ENCODE measurements at places on chromosomes 4 and X.

- DNase-seq: peak; percentile 5
Measured at GRCh38 chr4:174352061-174352819, 68.5 kb downstream of the CEP44 start.

DNA sequence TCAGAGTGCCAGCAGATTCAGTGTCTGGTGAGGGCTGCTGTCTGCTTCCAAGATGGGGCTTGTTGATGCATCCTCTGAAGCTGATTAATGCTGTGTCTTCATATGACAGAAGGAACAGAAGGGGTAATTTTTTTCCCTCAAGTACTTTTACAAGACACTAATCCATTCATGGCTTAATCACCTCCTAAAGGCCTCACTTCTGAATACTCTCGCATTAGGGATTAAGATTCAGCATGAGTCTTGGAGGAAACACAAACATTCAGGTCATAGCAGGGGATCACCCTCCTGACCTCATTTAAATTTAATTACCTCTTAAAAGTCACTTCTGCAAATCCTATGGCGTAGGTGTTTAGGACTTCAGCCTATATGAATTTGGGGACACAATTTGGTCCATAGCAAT, 1145.5 kb upstream of the PCDH10 start:
- no peak for DNase-seq

DNA sequence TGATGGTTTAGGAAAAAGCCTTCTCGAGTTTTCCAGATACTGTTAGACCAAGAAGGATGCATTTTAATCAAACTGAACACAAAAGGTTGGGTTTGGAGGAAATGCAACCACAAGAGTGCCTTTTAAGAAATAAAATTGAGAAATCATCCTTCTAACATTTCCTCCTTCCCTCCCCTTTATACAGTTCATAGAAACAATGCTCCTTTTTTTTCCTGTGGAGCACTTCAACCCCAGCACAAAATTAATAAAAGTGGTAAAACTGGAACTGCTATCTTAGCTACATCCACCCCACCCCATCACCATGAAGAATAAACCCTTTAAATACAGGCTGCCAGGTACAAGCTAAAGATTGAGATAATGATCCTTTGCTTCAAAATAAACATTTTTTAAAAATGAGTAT, 211.1 kb downstream of the RELL1 start:
- DNase-seq: no peak

DNA sequence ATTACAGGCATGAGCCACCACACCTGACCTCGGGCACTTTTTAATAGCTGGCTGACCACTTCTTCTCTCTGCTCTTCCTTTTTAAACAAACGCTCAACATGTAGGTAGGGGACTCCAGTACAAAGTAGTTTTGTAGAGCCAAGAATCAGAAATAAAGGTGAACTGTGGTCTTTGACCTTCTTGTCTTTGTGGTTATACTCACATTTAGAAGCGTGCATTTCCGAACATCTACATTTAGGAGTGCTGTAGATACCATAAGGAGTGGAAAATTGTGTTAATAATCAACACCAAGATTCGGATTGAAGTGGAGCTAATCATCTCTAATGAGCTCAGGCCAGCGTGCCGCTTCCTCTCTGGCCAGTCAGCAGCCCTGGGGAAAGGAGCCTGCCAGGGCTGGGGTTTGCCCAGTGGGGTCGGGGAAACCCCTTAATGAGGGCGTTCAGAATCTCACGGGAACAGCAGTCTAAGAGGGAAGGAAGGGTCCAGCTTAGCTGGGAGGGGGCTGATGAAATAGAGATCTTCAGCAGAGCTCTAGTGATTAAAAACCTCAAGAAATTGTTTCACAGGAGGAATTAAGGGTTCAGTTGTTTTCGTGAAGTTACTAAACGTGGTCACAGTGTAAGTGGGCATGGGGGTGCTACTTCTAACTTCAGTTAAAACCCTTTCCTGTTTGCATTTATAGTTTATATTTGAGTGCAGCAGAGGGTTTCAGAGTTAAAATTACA, 81.2 kb downstream of the GAB1 start:
- no peak for DNase-seq

GRCh38 chr4:73776321-73776729, 36.0 kb downstream of the CXCL8 start:
- peak; percentile 93 for DNase-seq

DNA sequence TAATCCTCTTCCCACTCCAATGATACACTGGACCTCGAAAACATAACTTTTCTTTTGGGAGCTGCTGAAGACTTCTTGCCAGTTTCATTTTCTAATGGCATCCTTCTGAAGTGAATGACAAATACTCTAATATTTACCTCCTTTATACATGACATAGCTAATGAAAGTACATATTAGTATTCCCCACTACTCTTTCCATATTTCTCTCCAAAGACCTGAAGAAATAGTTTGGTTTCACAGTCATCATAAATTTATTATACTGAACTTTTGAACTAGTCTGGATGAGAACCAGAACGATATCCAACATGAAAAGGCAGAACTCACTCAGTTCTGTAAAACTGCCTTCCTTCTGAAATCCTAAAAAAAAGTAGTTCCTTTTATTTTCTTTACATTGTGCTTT, 139.1 kb downstream of the GPC3 start:
- DNase-seq: no peak

- DNase-seq: no peak
Measured at GRCh38 chr4:24792552-24792951, 2.8 kb upstream of the SOD3 start.

DNA sequence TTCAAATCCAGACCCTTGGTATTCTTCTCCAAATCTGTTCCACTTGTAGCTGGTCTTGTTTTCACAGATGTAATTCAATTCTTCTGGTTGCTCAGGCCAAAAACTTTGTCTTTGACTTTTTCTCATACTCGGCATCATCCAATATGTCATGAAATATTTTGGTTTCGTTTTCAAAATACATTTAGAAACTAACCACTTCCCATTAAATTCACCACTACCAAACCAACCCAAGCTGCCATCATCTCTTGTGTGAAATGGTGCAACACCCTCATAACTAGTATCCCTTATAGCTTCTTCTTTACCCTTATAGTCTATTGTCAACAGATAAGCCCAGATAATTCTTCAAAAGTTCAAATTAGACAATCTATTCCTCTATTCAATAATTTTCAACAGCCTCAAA, 192.1 kb downstream of the PRR32 start:
- DNase-seq: no peak

- DNase-seq: no peak
Measured at GRCh38 chrX:17496407-17496806, 121.4 kb downstream of the NHS start.

- no peak for DNase-seq
Measured at GRCh38 chr4:26751004-26751403, 109.6 kb upstream of the STIM2 start.

GRCh38 chrX:12890467-12890866, 16.0 kb upstream of the TLR8 start:
- DNase-seq: no peak

- DNase-seq: no peak
Measured at GRCh38 chr4:161247831-161248230, 916.0 kb downstream of the FSTL5 start.

DNA sequence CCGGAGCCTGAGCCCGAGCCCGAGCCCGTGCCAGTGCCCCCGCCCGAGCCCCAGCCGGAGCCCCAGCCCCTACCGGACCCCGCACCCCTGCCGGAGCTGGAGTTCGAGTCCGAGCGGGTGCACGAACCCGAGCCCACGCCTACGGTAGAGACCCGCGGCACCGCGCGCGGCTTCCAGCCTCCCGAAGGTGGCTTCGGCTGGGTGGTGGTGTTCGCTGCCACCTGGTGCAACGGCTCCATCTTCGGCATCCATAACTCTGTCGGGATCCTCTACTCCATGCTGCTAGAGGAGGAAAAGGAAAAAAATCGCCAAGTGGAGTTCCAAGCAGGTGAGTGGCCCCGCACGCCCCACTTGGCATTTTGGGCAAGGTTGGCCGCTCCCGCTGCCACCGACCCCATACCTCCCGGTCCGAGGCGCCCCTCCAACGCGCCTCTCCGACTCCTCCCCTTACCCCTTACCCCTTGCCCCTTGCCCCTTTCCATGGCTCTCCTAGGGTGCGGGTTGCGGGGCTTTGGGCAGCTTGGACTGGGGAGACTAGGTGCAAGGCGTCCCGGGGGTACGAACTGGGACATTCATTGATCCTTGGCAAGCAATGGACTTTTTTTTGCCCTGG, 553 bp downstream of the SLC16A2 start:
- no peak for DNase-seq

GRCh38 chr4:98694076-98694475, 35.7 kb upstream of the TSPAN5 start:
- DNase-seq: no peak

DNA sequence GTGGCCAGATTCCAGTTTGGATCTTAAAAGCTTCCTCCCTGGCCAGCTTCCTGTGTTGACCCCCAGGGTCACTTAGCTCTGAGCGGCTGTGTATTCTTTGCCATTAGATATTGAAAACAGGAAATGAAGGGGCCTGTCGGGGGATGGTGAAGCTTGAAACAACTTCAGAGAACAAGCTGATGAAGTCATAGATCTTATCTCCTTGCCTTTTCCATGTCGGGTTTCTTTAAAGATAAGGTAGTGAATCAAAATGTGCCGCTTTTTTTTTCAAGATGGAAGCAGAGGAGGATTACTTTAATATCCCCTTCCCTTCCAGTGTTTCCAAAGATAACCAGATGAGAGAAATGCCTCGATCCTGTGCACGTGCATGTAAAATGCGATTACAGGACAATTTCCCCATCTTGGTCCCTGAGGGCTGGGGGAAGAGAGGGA, 508.5 kb downstream of the MID1IP1 start:
- peak; percentile 1 for DNase-seq

DNA sequence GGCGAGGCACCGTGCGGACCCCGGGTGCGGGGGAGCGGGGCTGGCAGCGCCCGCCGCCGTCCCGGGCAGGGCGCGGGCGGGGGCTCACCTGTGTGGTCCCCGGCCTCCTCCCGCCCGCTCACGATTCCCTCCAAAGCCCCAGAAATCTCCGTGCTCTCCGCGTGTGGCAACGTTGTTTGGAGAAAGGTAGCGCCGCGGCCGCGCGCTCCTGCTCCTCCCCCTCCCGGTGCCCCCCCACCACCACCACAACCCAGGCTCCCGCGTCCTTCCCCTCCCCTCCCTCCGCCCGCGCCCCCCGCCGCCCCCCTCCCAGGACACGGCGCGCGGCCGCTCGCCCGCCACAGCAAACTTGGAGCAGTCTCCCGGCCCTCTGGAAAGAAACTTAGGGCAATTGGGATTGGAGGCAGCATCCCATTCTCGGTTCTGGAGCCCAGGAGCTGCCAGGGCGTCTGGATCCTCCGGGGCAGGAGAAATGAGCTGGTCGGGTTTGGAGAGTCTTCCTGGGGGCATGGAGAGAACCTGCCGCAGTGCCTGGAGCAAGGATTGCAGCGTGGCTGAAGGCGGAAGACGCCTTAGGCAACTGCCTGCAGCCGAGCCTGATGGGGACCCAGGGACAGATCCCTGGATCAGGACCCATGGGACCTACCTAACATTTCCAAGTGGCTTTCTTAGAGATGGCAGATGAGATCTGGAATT, 855 bp downstream of the KLF3 start:
- no peak for DNase-seq

GRCh38 chrX:19886883-19887531, 393 bp downstream of the SH3KBP1 start:
- no peak for DNase-seq

GRCh38 chr4:55029821-55030503, 95.4 kb downstream of the KDR start:
- no peak for DNase-seq

GRCh38 chrX:82161195-82161594, 959.3 kb downstream of the SH3BGRL start:
- no peak for DNase-seq

GRCh38 chr4:21476757-21477156, 471.8 kb downstream of the KCNIP4 start:
- DNase-seq: no peak

GRCh38 chr4:118904935-118905334, 16.3 kb downstream of the SYNPO2 start:
- DNase-seq: no peak

DNA sequence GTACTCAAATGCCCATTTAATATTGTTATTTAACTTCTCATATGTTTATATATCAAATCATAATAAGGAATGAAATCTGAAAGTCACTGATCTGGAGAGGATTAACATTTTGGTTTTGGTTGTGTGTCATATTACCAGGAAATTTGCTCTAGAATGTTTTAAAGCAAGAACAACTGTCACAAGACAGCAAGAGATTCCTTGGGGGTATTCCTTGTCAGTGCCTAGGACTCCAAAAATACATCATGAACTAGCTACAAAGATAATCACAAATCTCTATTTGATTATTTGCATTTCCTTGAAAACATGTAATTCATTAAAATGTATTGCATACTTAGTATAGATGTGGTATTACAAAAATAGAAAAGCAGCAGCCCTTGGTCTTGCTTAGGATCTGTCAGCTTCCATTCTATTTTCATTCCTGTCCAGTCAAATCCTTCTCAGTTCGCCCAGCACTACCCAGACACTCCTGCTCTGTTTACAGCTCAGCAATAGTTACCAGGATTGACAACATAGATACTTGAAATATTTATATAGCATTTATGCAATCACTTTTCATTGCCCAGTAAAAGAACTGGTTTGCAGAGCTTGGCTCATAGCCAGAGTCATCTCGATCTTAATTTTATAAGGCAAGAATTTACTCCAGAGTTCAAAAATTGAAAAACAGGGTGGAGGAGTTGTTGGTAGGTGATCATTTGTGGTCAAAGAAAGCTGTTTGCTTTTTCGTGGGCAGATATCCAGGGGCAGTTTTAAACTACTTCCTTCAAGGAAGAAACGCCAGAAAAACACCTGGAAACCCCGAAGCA, 9.2 kb upstream of the BMP3 start:
- no peak for DNase-seq

DNA sequence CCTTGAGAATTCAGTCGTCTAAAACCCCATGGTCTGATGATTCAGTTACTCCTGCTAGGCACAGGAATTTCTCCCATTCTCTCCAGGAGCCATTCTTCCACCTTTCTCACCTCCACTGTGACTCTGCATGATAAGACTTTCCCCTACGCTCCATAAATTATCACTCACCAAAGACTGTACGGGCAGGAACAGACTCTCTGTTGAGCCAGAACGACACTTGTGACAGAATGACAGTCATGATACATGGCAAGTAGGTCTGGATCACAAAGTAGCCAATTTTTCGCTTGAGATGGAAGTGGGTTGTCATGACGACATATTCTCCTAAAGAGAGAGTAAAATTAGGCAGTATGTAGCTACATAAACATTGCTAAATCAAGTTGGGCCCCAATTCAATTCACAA, 59.1 kb upstream of the MAGEA10 start:
- no peak for DNase-seq

- DNase-seq: no peak
Measured at GRCh38 chrX:121479406-121479805, 432.0 kb downstream of the GLUD2 start.

GRCh38 chrX:128676651-128677050, 624.4 kb upstream of the ACTRT1 start:
- DNase-seq: peak; percentile 1

DNA sequence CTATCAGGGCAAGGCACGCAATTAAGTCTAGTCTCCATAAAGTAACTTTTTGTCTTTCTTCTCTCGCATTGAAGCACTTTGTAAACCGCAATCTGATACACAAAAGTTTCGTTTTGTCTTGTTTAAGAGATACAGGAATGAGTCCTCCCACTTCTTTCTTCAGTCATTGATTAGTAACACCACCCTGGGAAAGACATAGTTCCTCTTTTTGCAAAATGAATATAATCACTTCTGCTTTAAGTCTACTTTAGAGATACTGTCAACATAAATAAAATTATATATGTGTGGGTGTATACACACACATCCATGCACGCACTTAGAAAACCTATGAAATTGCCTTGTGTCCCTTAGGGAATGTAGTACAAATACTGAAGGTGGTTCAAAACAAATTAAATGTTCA, 11.7 kb downstream of the COQ2 start:
- DNase-seq: no peak

Data from astrocyte of the cerebellum (primary cell).